ENCODE measurements at places on chromosomes 12 and 14.

- no peak for DNase-seq
These were observed 59.6 kb downstream of the FIGNL2 start for GRCh38 chr12:51788876-51789275.

DNA sequence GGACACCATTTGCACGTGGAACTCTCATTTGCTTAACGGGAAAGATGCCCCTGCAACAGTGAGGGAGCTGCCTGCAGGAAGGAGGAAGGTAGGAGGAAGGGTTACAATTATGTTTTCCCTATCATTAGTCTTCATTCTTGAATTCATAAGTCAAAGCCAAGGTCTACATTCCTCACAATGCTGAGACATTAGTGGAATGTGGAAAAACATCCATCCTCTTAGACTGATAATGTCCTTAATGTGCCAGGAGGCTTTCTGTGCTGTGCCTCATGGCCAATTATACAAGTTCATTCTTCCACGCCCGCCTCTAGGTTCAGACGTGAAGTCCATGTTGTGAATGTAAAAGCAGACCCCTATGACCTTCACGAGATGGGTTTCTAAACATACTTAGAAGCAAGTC lies 1212.4 kb upstream of the TMEM132C start:
- no peak for DNase-seq

DNA sequence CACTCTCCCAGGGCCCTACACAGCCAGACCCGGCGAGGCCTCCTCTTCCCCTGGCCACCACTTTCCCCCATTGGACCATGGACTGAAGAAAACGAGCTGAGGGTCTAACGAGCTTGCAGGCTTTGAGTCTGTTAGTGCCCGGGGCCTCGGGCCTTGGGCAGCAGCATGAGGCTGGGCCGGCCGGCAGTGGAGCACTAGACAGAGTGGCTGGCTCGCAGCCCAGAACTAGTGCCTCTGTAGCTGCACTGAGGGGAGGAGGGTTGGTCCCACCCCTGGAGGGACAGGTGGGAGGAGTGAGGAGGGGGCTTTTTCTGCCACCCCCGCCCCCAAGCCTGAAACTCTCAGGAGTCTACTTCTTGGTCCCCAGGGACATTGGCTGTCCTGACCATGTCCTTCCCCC lies 38.7 kb downstream of the SLC6A12 start:
- DNase-seq: no peak

DNA sequence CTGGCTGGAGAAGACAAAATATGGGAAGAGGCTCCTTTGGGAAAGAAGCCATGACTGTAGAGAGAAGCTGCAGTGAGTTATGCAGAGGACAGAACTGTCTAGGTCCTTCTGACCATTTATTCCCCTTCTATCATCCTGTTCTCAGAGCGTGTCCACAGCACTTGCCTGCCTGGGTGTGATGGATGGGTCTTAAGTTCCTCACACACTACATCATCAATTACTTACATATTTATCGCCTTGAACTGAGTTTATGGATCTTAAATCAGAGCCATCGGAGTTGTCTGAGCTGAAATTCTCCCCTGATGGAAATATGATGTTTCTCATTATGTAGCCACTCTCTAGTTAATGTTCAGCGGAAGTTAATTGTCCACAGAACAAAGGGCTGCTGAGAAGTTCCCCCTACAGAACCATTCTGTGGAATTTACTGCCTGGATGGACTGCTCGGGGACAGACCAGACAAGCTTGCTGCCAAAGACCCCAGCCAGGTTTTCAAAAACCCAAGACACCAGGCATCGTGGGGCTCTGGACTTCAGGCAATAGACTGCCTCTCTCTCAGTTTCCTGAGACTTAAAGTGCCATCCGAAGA lies 232.5 kb upstream of the NOS1 start:
- no peak for DNase-seq

DNA sequence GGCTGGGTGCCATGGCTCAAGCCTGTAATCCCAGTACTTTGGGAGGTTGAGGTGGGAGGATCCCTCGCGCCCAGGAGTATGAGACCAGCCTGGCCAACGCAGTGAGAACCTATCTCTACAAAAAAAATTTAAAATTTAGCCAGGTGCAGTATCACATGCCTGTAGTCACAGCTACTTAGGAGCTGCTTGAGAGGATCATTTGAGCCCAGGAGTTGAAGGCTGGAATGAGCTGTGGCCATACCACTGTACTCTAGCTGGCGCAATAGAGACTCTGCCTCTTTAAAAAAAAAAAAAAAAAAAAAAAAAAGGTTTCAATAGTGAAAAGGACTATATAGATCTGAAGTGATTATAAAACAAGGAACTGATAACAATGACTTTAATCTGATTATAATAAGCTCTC lies 13.5 kb downstream of the PSMA3 start:
- no peak for DNase-seq

DNA sequence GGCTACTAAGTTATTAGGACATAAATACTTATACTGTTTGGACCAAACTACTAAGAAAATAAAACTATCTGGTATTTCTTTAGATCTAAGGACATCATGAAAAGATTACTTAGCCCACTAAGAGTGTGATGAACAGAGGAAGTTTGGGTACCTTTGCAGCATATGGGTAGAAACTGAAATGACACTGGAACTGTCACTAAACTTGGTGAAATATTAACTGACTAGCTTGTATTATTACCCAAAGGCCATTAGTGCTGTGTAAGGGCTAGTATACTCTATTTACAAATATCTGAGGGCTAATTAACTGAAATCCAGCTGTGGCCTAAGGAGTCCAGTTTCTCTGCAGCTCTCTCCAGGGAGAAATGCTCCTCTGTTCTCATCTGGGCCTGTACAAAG lies 45.5 kb downstream of the PAWR start:
- no peak for DNase-seq

GRCh38 chr12:132380641-132381040 lies 51.3 kb upstream of the GALNT9 start:
- DNase-seq: no peak

DNA sequence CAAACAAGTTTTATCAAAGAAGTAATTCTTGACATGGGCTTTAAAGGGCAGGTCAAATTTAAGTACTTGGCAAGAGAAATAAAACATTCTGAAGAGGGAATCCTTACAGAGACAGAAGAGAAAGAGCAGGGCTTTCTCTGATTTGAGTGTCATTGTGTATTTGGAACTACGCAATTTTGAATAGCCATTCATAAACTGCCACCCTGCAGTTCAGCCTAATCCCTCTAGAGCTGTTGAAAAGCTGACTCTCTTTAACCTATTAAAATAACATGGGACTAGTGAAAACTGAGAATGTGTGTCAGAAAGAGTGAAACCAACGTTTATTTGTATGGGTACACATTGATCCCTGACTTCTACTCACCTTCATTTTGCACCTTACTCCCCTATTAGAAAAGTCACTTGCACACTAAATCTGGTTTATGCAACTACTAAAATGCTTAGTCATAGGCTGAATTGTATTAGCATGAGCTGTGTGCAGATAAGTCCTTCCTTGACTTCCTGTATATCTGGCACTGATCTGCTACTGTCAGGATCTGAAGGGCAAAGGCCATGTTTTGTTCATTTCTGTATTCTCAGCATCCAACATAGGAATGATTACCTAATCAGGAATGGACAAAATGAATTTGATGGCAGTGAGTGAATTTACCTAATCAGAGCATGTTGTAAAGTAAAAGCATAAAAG lies 458.9 kb downstream of the NOVA1 start:
- DNase-seq: no peak

- no peak for DNase-seq
These were observed 41.4 kb upstream of the NUDT4 start for GRCh38 chr12:93336291-93336741.

GRCh38 chr12:27064397-27065342 lies 17.7 kb downstream of the C12orf71 start:
- no peak for DNase-seq

DNA sequence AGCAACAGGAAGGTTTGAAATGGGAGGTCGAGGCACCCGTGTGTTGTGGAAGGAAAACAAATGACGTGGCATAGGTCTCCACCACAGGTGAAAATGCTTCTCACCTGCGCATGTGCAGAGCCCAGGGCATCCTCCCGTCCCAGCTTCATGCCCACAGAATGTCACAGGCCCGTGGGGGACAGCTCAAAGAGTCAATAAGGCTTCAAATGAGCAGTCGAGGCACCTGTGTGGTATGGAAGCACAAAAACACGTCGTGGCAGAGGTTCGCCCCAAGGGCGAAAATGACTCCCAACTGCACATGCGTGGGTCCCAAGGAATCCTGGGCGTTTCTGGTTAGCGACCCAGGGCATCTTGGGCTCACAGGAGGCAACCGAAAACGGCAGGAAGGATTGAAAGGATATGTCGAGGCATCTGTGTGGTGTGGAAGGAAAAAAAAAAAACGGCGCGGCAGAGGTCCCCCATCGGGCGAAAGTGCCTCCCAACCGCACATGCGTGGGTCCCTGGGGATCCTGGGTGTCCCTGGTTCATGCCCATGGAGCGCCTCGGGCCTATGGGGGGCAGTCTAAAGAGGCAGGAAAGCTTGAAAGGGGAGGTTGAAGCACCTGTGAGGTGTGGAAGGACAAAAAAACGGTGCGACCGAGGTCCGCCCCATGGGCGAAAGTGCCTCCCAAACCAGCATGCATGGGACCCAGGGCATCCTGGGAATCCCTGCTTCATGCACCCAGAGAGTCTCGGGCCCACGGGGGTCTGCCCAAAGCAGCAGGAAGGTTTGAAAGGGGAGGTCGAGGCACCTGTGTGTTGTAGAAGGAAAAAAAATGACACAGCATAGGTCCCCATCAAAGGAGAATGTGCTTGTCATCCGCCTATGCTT lies 578.5 kb downstream of the ALG10 start:
- DNase-seq: no peak

GRCh38 chr14:74019408-74020137 lies 424 bp downstream of the BBOF1 start:
- DNase-seq: no peak

Measured in activated CD4-positive, alpha-beta T cell treated with anti-CD3 and anti-CD28 coated beads for 4 hours (primary cell).